Eye (tissue), 1 donor: ENCODE measurements at places on chromosomes 1 and 21.
A peak's percentile ranks its signal among the peaks of the same experiment; 100 is the strongest.

GRCh38 chr1:5659606-5660005 is 332.6 kb downstream of the NPHP4 start:
- DNase-seq = no peak

- DNase-seq = no peak
Observed at GRCh38 chr1:55326496-55327243, 111.5 kb upstream of the USP24 start.

GRCh38 chr1:156895455-156895812 is 1.9 kb downstream of the PEAR1 start:
- DNase-seq = no peak

- DNase-seq = peak; percentile 97
Observed at GRCh38 chr1:248906753-248907661, 972 bp downstream of the PGBD2 start.

- DNase-seq = no peak
Observed at GRCh38 chr1:4488018-4488417, 166.4 kb upstream of the AJAP1 start.

DNA sequence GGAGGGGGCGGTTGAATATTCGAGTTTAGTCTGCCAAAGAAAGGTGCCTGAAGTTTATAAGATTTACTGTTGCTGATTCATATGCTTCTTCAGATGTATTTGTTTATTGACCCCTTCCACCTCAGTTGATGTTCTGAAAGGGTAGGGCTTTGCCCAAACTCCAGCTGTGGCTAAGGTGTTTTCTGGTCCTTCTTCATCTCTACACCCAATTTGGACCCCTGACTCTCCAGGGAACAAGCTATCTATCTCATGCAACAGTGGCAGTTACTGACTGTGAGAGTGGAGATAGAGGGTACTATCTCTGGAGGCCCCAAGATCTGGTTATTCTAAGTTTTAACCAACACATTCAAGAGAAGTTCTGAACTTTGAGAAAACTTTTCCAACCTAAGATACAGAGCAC is 12.6 kb upstream of the ALG14 start:
- DNase-seq = no peak

DNA sequence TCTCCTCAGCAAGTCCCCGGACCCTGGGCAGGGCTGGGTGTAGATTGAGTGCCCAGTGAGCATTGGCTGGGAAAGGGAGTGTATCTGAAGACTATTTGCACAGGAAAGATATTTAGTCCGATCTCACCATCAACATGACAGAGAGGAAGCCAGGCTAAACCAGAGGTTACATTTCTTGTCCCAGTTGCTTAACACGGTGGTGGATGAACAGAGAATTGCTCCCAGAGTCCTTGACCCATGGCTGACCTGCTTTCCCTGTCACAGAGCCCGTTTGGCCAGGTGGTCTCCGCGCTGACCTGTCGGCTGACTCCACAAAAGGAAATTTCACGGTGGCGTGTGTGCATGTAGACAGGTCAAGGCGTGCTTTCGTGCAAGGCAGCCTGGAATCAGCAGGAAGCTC is 83.5 kb downstream of the BEND5 start:
- no peak for DNase-seq

- DNase-seq = peak; percentile 92
Observed at GRCh38 chr21:36320421-36321324, 676 bp downstream of the MORC3 start.

DNA sequence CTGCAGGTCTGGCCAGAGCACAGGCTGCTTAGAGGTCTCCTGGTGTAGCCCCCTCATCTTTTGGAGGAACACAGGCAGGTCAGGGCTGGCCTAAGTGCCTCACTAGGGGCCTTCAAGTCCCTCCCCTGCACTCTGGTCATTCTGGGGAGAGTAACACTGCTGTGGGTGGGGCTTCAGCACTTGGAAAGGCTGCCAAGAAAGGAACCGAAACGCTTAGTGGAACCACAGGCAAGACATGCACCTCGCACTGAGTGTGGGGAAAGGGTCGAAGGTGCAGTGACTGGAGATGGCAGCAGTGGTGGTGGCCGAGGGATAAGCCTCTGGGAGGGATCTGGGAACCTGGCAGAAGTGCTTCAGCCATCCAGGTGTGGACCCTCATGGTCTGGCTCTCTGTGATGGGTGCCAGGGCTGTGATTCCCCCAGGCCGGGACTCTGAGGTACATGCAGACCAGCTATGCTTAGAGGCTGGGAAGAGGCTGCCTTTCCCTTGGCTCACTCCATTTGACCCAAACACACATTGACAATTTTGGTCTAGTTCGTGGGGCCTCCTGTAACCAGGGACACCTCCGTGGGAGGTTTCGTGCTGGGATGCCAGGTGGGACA is 182.9 kb upstream of the CSF3R start:
- no peak for DNase-seq

DNA sequence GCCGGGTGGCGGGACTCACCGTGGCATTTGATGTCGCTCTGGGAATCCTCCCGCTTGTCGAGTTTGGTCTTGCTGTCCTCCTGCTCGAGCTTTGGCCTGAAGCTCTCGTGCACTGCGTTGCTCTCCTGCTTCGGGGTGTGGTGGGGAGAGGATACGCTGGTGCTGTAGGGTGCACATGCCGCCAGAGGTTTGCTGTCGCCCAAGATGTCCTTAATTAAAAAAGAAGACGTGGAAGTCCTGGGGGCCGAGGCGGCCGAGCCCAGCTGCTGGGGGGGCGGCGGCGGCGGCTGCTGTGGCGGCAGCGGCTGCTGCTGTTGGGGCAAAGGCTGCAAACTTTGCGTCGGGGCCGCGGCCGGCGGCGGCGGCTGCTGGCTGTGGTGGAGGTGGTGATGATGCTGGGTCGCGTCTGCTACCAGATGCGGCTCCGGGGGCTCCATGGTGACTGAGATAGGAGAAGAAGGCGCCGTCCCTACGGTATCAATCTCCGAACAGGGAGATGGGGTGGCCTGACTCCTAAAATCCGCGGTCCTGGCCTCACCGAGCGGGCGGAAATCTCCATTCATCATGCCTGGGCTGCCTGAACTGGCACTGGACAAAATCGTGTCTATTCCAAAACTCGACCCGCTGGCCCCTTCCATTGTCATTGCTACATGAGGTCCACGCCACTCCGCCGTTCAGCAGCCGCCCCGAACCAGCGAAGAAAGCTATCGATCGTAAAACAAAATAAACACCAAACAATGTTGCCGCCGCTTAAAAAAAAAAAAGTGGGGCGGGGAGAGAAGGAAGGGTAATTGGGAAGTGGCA is at the start of gene BARHL2:
Gene BARHL2 (minus strand): TSS at position 751 of the 804 bp plus-strand sequence. CDS start 107 bp downstream, at position 644.
- DNase-seq = peak; percentile 61
